ENCODE measurements at places on chromosomes 12 and 14.
A peak's percentile ranks its signal among the peaks of the same experiment; 100 is the strongest.

DNA sequence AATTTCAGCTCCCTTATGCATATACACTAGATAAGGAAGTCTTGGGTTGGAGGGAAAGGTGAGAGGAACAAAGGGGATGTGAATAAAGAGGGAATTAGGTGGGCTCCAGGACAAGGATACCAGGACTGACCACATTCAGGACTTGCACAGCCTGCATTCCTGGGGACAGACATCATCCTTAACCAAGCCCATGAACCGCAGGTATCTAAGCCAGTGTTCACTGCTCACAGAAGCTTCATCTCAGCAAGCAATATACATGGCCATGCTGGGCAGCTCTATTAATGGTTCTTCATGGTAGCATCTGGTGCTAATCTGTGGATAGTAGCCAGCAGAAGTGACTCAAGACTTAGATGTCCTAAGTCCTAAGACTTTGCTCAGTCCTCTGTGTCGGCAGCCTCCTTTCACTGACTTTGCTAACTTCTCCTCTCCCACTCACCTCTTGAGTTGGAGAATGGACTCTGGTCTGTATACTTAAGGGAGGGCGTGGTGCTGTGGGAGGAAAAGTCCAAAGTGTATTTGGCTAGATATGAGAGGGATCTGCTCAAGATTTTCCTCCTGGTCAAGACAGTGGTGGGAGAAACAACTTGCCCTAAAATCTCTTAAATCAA is 136.1 kb downstream of the ASCL1 start:
- DNase-seq = no peak

- DNase-seq = no peak
Observed at GRCh38 chr12:93819050-93819491, 141.9 kb downstream of the CRADD start.

GRCh38 chr14:90536511-90537191 is 139.8 kb downstream of the CALM1 start:
- peak; percentile 65 for DNase-seq

GRCh38 chr14:96030108-96030760 is 8.9 kb upstream of the C14orf132 start:
- no peak for DNase-seq

GRCh38 chr14:100440207-100440631 is 117.1 kb downstream of the SLC25A47 start:
- peak; percentile 51 for DNase-seq

GRCh38 chr12:124626971-124627411 is 59.6 kb upstream of the NCOR2 start:
- DNase-seq = no peak
